ENCODE measurements at places on chromosomes 13 and 19. TPM values are rescaled to one million over a fixed set of nuclear protein-coding genes. Genes with fewer than 3 reads are reported as not detected.

GRCh38 chr13:27918918-27919658 lies 712 bp upstream of the PDX1 start:
- no peak for DNase-seq

- DNase-seq = no peak
Measured at GRCh38 chr19:28874742-28875141, 338.2 kb downstream of the UQCRFS1 start.

- no peak for DNase-seq
Measured at GRCh38 chr13:113997845-113998751, 24.2 kb upstream of the C13orf46 start.

IGFL2 gene
- polyA plus RNA-seq = not detected

GRCh38 chr19:3270902-3271301 lies 46.4 kb downstream of the CELF5 start:
- no peak for DNase-seq

GRCh38 chr13:112169941-112170822 lies 103.2 kb downstream of the SOX1 start:
- DNase-seq = no peak
